ENCODE measurements at places on chromosomes 6 and 20. TPM values are rescaled to one million over a fixed set of nuclear protein-coding genes. Genes with fewer than 3 reads are reported as not detected.

Gene CLPSL1
- total RNA-seq = not detected

Gene SYCP2L
- 1.00 TPM for total RNA-seq

Gene POM121L2
- total RNA-seq = not detected

Gene FGD2
- 2.3 TPM for total RNA-seq

Gene WDR27
- total RNA-seq = 7.2 TPM

Gene PSORS1C1
- 3.9 TPM for total RNA-seq

Gene TRIM10
- total RNA-seq = 0.08 TPM

Gene GABRR1
- total RNA-seq = not detected

Gene SIGLEC1
- 2.4 TPM for total RNA-seq

Gene POU5F1
- 1.0 TPM for total RNA-seq

Gene PLG
- not detected for total RNA-seq

Gene CLPSL2
- total RNA-seq = not detected

Gene GNL1
- total RNA-seq = 19.6 TPM

Gene PAQR8
- 2.0 TPM for total RNA-seq

Gene IL17F
- not detected for total RNA-seq

Gene HLA-C
- 237 TPM for total RNA-seq

Gene TCF15
- 4.8 TPM for total RNA-seq

Gene CRIP3
- 11.2 TPM for total RNA-seq
